ENCODE measurements at places on chromosomes 4 and X.

DNA sequence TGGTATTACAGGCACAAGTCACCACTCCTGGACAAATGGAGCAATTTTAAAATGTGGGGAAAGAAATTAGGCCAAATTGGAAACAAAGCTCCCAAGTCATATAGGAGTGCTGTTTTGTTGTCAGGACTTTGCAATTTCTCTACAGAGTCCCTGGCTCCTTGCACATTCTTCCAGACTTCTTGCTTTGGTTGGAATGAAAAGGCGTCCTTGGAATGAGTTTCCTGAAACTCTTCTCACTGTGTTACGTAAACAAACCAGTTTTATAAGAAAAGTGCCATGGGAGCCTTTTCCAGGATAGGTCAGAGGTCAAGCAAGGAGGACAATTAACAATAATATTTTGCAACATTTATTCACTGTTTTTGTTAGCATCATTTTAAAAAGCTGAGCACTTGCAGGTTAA is 32.4 kb upstream of the KIT start:
- no peak for DNase-seq

- no peak for DNase-seq
Observed at GRCh38 chr4:112002248-112002661, 143.0 kb upstream of the FAM241A start.

GRCh38 chr4:169079942-169080827 is 70.1 kb upstream of the CBR4 start:
- DNase-seq = no peak

GRCh38 chr4:21512353-21512752 is 436.2 kb downstream of the KCNIP4 start:
- DNase-seq = no peak

DNA sequence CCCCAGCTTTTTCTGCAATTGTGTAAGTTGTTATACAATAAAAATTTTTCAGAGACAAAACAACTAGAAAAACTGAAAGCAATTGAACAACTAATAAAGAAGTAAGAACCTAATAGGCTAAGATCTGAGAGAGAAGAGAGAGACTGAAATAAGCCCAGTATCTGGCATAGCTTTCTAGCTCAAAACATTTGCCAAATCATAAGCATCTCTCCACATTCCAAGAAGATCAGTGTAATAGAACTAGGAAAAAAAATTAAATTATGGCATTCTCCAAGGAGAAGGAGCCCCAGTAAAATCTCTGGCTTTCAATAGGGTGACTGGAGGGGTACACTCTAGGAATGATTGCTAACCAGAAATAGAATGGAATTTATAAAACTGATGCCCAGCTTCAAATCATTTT is 19.0 kb upstream of the PPP3CA start:
- no peak for DNase-seq

DNA sequence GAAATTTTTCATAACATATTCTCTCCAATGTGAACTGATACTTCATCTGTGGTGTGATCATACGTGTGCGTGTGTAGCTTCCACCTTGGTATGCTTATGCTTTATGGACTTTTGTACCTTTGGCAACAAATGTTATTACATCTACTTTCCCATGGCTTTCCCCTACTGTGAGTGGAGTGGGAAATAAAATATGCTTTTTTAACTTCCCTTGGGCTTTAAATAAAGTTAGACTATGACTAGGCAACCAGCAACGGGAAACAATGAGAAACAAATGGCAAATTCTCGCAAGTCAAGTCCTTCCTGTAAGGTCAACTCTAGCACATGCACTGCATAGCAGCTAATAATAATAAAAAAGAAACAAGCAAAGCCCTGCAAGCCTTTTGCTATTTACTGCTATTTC is 205.0 kb upstream of the PDE5A start:
- DNase-seq = no peak

DNA sequence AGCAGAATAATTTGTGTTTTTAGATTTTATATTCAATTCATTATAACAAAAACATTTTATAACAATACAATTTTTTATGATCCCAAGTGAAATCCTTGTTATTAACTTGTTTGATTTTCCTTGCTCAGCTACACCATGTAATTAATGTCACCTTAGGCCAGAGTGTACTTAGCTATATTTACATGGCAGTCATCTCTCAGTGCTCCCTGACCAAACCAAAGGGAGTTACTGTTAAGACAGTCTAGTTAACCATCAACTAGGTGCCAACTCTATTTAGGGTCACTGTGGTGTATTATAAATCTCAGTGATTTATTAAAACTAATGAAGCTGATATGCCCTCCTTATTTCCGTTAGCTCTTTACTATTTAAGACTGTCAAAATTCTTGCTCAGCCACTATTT is 44.4 kb downstream of the CCDC158 start:
- no peak for DNase-seq

GRCh38 chr4:174464949-174465348 is 57.3 kb downstream of the HPGD start:
- no peak for DNase-seq

- DNase-seq = peak; percentile 23
Observed at GRCh38 chr4:70505151-70505748, 13.1 kb upstream of the AMTN start.

- no peak for DNase-seq
Observed at GRCh38 chr4:42816189-42816879, 76.2 kb upstream of the GRXCR1 start.

- no peak for DNase-seq
Observed at GRCh38 chr4:80097400-80098177, 24.6 kb upstream of the ANTXR2 start.

- DNase-seq = no peak
Observed at GRCh38 chr4:84501202-84501503, 2.1 kb upstream of the NKX6-1 start.

GRCh38 chr4:71229477-71230270 is 109.1 kb upstream of the SLC4A4 start:
- no peak for DNase-seq

DNA sequence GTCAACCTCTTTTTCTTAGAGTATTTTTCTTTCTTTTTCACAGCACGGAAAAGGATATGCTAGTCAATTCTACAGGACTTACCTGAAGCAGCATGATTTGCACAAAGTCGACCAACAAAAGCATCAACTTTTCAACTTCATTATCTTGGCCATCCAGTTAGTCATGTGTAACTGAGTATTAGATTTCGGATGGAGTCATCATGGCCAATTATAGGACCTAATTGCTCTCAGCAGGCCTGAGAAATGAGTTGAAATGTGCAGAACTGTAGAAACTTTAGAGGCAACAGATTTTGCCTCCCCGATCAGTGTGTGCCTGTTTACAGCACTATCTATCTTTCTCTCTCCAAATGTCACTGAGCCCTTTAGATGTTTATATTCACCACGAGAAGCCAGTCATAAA is 41.0 kb downstream of the PCDH10 start:
- no peak for DNase-seq

DNA sequence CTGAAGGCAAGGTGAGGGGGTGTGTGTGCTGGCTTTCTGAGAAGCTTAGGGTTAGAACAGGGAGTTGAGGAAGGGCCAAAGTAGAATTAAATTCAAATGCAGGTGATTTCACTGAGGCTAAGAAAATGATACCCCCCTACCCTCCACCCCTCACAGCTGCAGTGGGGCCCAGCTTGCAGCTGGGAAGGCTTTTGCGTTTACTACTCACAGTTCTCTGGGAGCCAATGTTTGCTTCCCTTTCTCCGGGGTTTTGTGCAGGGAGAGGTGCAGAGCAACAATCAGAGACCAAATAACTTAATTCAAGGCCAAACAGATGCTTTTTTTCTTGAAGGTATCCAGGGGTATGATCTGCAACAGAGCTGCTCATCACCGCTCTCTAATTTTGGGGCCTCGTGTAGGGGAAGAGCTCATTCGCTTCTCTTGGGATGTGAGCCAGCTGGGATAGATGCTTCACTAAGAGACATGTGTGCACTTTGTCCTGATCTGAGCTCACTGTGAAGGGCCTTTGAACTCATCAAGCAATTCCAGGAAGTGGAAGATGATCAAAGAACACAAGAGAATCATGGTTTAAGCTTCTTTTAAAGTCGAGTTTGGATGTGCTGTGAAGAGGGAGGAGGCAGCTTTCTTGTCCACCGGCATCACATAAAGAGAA is 122.7 kb upstream of the C1GALT1C1 start:
- DNase-seq = no peak

- no peak for DNase-seq
Observed at GRCh38 chr4:83115656-83116285, 1.2 kb upstream of the PLAC8 start.

- no peak for DNase-seq
Observed at GRCh38 chrX:19177721-19178120, 55.5 kb upstream of the ADGRG2 start.

GRCh38 chr4:41050880-41051775 is 163.2 kb downstream of the APBB2 start:
- DNase-seq = no peak

DNA sequence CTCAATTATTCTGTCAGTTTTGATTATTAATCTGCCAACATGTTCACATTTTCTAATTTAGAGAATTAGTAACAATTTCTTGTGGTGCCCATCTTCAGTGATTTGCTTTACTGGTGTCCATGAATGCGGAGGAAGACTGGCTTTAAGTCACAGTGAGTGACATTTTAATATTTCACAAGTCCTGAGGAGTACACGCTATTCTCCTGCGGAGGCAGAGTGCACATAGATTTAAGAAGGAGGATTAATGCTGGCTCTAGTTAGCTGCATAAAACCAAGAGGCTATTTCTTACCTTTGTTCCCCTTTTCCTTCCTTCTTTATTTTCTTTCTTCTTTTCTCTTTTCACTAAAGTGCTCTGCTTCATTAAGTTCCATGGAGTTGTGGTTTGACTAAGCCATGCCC is 495.2 kb upstream of the IGFBP7 start:
- DNase-seq = no peak

DNA sequence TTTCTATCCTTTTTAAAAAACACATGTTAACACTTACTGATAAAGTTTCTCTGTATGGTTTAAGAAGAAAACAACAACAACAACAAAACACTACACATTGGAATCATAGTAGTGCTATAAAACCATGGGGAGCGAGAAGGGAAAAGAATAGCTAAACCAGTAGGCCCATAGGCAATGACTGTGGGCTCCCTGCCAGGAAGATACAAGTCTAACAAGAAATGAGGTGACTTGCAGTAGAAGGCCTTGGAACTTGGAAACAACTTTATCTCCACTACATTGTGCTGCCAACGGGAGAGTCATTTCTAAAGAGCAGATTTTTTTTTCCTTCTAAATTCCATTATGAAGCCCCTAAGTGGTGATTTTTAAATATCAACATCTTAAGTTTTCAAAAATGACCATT is 78.0 kb downstream of the GPC4 start:
- DNase-seq = no peak

DNA sequence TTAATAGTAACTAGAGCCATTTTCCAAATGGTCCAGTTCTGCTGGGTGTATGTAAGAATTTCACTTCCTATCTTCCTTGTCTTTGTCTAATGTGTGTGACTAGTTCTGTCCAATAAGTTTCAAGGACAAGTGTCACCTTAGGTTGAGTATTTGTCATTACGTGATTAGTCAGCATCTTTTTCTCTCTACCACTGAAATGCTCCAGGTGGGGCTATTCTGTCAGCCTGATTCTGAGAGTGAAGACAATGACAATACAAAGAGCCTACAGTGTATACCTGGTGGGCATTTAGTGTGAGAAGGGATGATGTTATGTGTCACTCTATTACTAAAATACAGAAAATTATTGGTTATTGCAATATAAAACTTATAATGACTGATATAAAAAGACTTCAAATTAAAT is 876.3 kb downstream of the C4orf33 start:
- DNase-seq = no peak

DNA sequence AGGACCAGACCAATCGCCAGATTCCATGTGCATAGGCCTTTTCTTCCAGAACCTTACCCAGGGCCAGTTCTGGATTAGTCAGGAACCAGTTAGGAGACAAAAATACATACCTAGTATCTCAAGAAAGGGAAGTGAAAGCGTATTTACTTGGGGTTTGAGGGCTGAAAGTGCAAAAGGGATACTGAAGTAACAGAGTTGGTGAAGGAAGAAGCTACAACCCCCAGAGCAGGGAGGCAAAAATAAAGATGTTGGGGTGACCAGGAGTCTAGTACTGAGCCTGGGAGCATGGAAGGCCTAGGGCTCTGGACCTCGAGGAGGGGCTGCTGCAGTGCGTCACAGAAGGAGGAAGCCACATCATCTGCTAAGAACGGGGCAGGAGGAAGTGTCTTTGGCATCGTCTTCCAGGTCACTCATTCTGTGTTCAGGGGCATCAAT is 38.3 kb downstream of the TKTL1 start:
- no peak for DNase-seq

GRCh38 chr4:72744103-72744725 is 175.2 kb upstream of the ADAMTS3 start:
- DNase-seq = no peak

GRCh38 chr4:75004755-75005668 is 72.1 kb downstream of the PARM1 start:
- DNase-seq = no peak

DNA sequence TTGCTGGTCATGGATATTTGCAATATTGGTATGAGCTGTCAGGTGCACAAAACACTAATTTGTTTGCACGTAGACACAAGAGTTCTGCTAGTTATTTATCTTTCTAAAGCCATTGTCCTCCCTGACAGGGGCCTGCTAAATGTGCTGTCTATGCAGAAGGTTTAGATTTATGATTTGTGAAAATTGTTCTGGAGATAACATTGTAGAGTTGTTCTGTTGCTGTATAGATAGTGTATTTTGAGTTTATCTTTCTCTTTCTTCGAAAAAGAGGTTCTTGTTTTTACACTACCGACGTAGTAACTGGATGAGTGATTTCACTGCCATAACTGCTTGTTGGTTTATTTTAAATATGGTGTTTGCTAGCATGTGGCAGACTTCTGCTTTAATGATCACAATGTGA is 28.5 kb upstream of the FGG start:
- no peak for DNase-seq

DNA sequence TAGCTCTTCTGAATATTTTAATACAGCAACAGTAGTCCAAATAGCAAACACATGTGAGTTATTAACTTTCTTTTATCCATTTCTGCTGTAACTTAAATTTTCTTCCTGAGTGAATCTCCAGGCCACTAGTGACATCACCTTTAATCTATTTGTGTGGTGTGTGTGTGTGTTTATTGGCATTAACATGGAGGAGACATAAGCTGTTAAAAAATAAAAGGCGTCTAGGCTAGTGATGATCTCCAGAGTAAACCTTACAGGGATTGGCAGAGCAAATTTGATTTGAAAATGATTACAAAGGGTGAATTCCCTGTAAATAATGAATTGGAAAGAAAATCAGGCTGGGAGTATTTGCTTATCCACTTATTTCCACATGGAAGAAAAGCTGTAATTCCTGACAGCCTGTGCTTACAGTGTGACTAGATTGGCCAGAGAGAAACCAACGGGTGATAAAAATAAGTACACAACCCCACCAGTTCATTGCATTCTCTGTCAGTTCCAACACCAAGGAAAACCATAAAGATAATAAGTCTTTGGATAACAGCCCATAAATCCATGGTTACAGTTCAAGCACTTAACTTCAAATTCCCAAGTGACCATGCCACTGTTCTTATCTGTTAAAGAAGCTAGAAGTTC is 186.1 kb downstream of the ENOX2 start:
- DNase-seq = no peak

All from activated T-helper 1 cell treated with Interleukin-2 at 50 U/mL for 16 hours (primary cell).